Left kidney (tissue), 8 donors: ENCODE measurements at places on chromosomes 11 and 22. TPM values are rescaled to one million over a fixed set of nuclear protein-coding genes. Genes with fewer than 3 reads are reported as not detected.

DNA sequence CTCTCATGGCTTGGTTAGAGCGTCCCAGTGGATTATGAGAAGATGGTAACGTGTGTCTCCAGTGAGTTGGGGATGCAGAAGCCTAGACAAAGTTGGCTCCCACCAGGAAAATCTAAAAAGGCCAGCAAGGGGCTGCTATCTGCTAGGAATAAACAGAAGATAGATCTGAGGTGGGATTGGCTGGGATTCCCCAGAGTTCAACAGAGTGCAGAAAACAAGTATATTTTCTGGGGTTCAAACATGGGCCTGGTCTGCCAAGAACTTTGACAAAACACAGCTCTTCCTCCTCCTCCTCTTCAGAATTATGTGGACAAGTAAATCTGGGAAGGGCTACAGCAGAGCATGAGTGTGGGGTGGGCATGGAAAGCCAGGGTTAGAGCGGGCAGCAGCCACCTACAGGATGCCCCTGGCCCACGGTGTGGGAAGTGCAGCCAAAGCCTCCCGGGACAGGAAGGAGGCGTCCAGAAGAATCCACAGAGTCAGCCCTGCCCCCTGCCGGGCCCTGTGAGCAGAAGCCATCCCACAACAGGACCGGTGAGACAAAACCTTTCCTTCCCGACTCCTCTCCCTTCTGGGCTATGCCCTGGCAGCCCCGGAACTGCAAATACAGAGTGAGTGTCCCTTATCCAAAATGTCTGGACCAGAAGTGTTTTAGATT, 67.1 kb downstream of the CD82 start:
- DNase-seq = no peak

DNA sequence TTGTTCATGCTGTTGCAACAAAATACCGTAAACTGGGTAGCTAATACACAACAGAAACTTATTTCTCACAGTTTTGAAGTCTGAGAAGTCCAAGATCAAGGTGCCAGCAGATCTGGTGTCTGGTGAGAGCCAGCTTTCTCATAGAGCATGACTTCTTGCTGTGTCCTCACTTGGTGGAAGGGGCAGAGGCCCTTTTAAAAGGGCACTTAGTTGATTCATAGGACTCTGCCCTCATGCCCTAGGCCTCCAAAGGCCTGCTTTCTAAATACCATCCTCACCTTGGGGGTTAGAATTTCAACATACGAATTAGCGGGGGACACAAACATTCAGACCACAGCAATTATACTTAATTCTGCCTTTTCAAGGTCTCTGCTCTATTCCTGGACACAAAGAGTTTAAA, 52.3 kb upstream of the FDX1 start:
- DNase-seq = no peak

- no peak for DNase-seq
Measured at GRCh38 chr11:134577751-134578395, 165.8 kb upstream of the B3GAT1 start.

The NLRP6 gene
- 0.35 TPM for polyA plus RNA-seq

DNA sequence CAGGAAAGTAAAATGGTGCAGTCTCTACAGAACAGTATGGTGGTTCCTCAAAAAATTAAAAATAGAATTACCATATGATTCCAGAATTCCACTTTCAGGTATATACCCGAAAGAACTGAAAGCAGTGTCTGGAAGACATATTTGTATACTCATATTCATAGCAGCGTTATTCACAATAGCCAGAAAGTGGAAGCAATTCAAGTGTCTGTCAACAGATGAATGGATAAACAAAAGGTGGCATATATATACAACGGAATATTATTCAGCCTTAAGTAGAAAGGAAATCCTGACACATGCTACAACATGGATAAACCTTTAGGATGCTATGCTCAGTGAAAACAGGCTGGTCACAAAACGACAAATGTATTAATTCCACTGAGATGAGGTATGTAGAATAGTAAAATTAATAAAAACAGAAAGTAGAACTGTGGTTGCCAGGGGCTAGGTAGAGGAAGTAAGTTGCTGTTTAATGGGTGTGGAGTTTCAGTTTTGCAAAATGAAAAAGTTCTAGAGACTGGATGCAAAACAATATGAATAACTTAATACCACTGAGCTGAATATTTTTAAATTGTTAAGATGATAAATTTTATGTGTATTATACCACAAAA, 14.5 kb downstream of the SAA1 start:
- DNase-seq = no peak

DNA sequence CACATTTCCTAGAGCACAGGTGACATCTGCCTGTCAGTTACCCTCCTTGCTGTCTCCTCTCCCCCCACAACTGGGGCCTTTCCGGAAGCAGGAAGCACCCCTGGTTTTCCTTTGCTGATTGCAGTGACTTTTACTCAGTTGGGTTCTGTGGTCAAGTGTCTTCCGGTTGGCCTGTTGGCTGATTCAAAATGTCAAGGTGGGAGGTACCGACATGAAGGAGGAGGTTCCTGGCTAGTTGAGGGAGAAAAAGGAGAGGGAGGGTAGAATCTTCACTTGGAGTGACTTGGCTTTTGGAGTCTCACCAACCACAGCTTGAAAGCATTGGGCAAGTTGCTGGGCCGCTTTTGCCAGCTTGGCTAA, 9.3 kb upstream of the ADAMTS15 start:
- no peak for DNase-seq

- DNase-seq = no peak
Measured at GRCh38 chr22:49364398-49364797, 463.3 kb downstream of the BRD1 start.

DNA sequence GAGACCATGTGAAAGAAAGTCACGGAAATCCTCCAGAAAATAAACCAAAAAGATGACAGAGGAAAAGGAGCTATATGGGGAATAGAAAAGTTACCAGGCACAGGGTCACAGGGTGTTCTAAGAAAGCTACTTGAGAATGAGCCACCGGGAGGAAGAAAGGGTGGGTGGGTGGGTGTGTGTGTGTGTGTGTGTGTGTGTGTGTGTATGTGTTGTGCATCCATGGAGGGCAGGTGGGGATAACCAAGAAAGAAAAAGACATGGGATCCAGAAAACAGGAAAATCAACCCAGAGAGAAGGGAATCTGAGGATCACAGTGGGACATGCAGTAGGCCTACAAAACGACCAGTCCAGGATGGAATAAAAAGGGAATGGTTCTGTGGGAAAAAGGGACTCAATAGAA, 3.7 kb downstream of the APOL2 start:
- DNase-seq = no peak

The OR8U1 gene
- not detected for polyA plus RNA-seq

GRCh38 chr11:123526027-123526805, 96.1 kb downstream of the GRAMD1B start:
- no peak for DNase-seq

The GP1BB gene
- polyA plus RNA-seq = 2.9 TPM

DNA sequence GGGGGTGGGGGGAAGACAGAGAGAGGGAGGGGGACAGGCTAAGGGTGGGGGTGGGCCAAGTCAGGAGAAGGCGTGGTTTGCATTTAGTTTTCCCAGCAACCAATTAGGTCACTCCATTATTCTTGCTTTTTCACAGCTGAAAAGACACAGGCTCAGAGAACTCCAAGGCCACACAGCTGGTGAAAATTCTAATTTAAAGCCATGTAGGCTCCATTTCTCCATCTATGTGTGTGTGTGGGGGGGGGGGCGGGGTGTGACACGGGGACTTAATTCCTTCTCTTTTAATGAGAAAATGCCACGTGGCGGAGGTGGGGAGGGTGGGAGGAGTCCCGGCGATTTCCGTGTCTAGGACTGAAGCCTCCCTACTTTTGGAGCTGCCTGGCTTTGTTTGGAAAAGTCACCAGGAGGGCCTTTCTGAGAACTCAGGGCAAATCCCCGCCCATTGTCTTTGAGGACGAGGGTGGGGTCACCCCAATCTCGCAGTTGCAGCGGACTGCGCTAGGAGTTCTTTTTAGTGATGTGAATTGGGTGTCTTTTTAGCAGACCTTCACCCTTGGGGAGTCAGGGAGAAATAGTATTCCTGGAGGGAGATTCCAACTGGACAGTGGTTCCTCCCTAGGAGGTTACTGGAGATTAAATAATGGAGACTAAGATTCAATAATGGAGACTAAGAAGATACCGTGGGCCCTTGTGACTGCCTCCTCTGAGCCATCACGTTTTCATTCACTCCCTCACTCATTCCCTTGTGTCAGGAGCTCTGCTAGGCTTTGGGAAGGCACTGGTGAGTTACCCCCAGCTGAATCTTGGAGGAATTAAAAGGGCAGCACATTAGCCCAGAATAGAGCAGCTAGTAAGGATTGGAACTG, 36.4 kb upstream of the PTPRJ start:
- DNase-seq = no peak

DNA sequence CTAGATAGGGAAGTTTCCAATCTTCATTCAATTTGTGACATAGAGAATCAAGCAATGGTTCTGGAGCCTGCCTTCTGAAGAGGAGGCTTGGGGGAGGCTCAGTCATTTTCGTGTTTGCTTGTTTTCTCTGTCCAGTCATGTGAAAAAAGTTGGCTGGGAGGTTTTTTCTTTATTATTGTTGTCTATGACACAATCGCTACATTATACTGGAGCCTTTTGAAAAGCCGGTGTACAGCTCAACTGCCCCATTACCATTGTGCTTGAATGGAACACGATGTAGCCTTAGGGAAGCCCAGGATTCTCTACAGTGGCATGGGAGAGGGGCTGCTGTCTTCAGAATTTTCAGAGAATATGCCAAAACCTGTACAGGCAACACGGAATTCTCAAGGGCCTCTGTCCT, 57.9 kb upstream of the NCAM1 start:
- DNase-seq = no peak

DNA sequence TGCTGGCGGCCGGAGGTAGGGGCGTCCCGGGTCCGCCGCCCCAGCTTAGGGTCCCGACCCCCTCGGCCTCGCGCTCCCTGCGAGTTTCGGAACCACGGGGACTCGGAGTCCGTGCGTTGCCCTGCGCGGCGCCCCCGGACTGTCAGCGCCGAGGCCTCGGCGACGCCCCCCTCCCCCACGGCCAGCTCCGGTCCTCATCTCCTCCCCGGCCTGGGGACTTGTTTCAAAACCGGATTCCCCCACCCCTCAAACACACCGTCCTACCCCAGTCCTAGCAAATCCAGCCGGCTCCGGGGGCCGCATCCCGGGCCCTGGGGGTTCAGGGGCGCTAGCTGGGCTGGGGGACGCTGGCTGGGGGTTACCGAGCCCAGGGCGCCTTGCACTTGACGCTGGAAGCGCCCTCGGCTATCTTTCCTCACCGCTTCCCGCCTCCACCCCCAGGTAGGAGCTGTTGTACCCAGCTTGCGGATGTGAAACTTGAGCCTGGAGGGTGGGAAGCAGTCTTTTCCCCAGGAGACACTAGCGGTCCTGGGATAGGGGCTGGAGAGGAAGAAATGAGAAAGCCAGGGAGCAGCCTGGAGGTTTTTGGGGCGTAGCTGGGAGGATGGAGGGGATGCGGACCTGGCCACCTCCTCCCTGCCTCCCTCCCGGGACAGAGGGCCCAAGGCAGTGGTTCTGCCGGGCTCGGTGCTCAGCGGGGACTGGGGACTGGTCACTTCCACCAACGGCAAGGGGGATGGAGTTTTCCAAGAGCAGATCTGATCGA, 550 bp downstream of the FBLN1 start:
- no peak for DNase-seq

The KRTAP5-2 gene
- not detected for polyA plus RNA-seq

The POU2AF3 gene
- 8.0 TPM for polyA plus RNA-seq

GRCh38 chr11:9269492-9270013, 4.4 kb upstream of the DENND5A start:
- DNase-seq = no peak

- DNase-seq = no peak
Measured at GRCh38 chr11:665704-666281, 28.7 kb downstream of the DRD4 start.

The CLTCL1 gene
- polyA plus RNA-seq = 6.9 TPM

The OR2AG2 gene
- polyA plus RNA-seq = 0.07 TPM

The OR51B4 gene
- polyA plus RNA-seq = 0.35 TPM

The PPP6R3 gene
- 133 TPM for polyA plus RNA-seq

GRCh38 chr11:12430351-12430750, 53.0 kb downstream of the PARVA start:
- no peak for DNase-seq

The PTPRCAP gene
- 2.6 TPM for polyA plus RNA-seq

- no peak for DNase-seq
Measured at GRCh38 chr22:29630987-29631386, 27.6 kb downstream of the NF2 start.

GRCh38 chr22:36833073-36833472, 16.2 kb upstream of the PVALB start:
- no peak for DNase-seq

DNA sequence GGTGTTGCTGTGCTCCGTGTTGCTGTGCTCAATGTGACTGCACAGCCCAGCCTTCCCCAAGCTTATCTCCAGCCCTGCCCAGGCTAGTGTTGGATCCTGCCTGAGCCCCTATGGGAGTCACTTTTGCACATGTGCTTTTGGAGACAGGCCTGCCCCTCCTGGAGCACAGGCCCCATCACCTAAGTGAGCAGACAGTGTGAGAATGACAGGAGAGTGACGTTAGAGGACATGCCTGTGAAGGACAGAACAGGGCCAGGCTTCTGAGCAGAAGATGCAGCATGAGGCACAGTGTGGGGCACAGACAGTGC, 36.6 kb upstream of the SUSD2 start:
- DNase-seq = no peak

The BLID gene
- not detected for polyA plus RNA-seq

DNA sequence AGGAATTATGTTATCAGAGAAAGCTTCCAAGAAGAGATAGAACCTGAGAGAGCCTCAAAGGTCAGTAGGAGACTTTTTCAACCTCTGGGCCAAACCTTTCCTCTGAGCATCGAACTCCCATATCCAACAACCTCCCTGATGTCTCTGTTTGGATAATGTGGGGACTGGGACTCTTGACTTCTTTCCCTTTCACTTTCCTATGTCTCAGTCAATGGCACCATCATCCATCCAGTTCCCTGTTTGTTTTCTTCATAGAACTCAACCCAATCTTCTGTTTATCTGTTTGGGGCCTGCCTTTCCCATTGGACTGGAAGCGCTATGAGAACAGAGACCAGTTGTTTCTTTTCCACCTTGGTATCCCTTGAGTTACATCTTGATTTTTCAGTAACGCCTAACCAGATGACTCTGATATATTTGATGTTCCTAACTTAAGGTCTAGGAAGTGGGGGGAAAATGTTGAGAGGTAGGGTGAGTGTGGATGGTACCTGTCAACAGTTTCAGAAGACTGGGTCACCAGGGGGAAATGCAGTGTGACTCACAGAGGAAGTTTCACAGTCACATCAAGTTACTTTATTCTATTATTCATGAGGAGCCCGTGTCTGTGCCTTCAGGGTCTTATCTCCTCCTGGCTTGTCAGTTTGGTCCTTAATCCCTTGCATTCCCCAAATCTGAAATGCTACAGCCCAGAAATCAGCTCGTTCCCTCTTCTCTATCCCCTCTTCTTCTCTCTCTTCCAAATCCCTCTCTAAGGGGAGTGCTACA, 4.5 kb upstream of the KCNE3 start:
- no peak for DNase-seq
